ENCODE measurements at places on chromosomes 12 and 14.

GRCh38 chr14:49970474-49971147, 77.7 kb downstream of the ARF6 start:
- peaks cover 49% of the 10 kb centered on the region for H3K4me1 ChIP-seq
- H3K36me3 ChIP-seq = no peaks in the 10 kb centered on the region
- H3K4me3 ChIP-seq = no peak overlapping the region
- H3K27ac ChIP-seq = peak overlapping the region; percentile 96
- no peak for DNase-seq

GRCh38 chr12:106303202-106303820, 778 bp downstream of the TCP11L2 start:
- H3K4me1 ChIP-seq = peaks cover 4% of the 10 kb centered on the region
- H3K27ac ChIP-seq = peak overlapping the region; percentile 99
- no peaks in the 10 kb centered on the region for H3K27me3 ChIP-seq
- peak overlapping the region; percentile 91 for H3K4me3 ChIP-seq
- peak; percentile 58 for DNase-seq

GRCh38 chr12:46771268-46771827, 54.4 kb downstream of the SLC38A4 start:
- DNase-seq = no peak
- peak overlapping the region; percentile 65 for H3K27ac ChIP-seq
- no peak overlapping the region for H3K4me3 ChIP-seq
- H3K4me1 ChIP-seq = peaks cover 48% of the 10 kb centered on the region
- no peaks in the 10 kb centered on the region for H3K36me3 ChIP-seq

- peaks cover 1% of the 10 kb centered on the region for H3K4me1 ChIP-seq
- H3K27me3 ChIP-seq = peaks cover 4% of the 10 kb centered on the region
- DNase-seq = no peak
- no peak overlapping the region for H3K27ac ChIP-seq
- H3K4me3 ChIP-seq = no peak overlapping the region
Observed at GRCh38 chr12:126607867-126608266, 1542.6 kb downstream of the AACS start.

- no peak overlapping the region for H3K4me3 ChIP-seq
- DNase-seq = peak; percentile 14
- no peaks in the 10 kb centered on the region for H3K36me3 ChIP-seq
- H3K27me3 ChIP-seq = no peaks in the 10 kb centered on the region
Observed at GRCh38 chr12:40152783-40153383, 47.0 kb upstream of the SLC2A13 start.

DNA sequence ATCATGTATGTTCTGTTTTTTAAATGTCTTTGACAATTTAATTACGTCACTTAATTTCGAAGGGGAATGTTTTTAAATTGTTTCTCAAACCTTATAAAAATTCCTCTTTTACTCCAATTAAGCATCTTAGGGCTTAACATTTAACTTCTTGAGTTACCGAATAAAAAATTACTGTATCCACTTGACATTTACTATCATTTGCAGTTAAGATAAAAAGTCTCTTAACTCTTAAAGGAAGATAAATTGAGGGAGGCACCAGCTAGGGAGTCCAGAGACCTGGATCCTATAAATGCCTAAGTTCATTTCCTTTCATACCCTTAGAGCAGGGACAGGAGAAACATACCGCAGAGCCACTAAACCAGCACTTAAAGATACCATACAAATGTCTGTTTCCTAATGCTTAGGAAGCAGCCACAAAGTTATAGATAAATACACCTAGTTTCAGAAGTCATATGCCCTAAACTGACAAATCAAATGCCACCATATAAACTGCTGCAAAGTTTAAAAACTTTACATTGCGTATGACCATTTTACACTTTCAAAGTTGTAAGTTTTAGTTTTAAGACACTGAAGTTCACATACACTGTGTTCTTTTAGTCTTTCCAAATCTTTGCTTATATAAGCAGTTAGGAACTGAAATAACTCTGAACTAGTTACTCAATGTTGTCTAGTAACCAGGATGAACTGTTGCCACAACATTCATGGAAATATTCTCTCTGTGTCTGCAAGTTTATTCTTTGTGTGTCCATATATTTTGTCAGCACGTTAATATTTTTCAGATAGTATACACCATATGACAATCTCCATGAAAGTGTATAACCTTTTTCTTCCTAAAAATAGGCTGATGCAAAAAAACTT, 71.2 kb downstream of the GALNT4 start:
- peaks cover 30% of the 10 kb centered on the region for H3K4me1 ChIP-seq
- no peaks in the 10 kb centered on the region for H3K27me3 ChIP-seq
- peak overlapping the region; percentile 60 for H3K27ac ChIP-seq
- peaks cover 3% of the 10 kb centered on the region for H3K36me3 ChIP-seq

DNA sequence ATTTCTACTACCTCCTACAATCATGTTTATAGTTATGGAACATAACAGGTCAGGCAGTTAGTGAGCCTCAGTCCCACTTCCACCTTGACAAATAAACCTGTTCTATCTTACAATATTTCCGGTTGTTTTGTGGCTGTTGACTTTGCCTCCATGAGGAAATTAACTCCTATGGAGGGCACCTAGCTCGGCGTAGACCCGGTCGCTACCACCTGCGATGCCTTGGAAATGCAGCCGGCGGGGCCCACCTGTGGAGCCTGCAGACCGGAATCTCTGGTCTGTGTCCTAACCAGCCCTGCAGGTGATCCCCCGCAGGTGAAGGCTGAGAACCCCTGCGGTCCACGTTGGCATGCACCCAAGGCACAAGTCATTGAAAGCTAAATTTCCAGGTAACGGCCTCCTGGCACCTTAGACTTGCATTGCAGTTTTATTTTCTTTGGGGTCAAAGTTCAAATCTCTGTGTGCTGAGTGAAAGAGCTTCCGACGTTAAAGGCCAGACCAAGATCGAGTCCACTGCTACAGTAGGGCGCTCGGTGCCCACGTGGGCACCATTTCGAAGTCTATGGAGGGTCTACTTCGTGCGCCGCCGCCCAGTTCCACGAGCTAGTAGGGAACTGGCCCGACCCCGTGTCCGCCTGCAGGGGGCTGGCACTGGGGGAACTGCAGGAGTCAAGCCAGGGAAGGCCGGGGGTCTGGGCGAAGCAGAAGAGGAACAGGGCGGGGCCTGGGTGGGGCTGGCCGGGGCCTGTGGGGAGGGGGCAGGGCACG, 782 bp upstream of the PIWIL1 start:
- no peak for DNase-seq
- H3K4me3 ChIP-seq = no peak overlapping the region
- peaks cover 64% of the 10 kb centered on the region for H3K27me3 ChIP-seq
- no peaks in the 10 kb centered on the region for H3K4me1 ChIP-seq

DNA sequence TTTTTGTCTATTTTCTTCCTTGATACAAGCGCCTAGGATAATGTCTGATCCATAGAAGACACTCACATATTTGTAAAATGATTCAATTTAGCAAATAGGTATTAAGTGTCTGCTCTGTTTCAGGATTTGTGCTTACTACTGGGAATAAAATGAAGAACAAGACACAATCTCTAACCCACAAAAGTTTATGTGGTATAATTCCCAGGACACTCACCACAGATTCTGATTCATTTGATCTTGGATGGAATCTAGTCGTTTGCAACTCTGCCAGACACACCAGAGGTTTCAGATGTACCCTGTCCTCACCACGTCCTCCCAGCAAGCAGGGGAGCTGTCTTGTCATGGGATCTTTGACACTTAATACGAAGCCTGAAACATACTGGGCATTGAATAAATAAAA, 208.3 kb downstream of the LRIG3 start:
- H3K27me3 ChIP-seq = no peaks in the 10 kb centered on the region
- peaks cover 7% of the 10 kb centered on the region for H3K36me3 ChIP-seq
- no peak overlapping the region for H3K4me3 ChIP-seq
- DNase-seq = no peak

DNA sequence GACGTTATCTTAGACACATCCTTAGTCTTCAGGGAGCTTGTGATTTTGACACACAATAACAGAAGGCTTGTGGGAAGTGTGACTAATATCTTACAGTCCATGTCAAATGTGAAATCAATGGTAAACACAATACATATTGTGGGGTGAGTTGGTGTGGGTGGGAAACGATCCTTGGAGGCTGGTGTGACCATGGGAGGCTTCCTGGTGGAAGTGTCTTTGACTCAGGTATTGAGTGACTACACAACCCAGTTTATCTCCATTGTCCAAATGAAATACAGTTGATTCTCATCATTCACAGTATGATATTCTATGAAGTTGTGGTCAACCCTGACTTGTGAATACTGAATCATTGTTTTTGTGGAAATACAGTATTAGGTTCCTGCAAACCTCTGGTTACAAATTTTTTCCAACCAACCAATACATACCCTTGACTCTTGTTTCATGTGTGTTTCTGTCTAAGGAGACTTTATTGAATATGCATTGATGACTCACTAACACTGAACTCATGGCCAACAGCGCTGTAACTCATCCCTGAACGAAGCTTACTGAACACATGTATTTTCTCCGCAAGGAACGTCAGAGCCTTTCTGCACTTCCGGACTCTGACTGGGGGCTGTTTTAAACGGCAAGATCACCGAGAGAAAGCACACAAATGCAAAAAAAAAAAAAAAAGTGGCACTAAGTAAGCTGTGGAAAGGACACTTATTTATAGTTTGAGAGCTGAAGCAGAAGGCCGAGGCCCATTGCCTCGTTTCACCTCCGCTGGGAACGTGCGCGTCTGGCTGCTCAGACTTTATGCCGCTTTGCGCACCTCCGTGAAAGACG, 59.0 kb downstream of the CLMN start:
- H3K27me3 ChIP-seq = no peaks in the 10 kb centered on the region
- H3K36me3 ChIP-seq = no peaks in the 10 kb centered on the region
- H3K27ac ChIP-seq = no peak overlapping the region
- DNase-seq = no peak

- peak overlapping the region; percentile 100 for H3K27ac ChIP-seq
- no peak for DNase-seq
- H3K36me3 ChIP-seq = peaks cover 21% of the 10 kb centered on the region
- H3K27me3 ChIP-seq = no peaks in the 10 kb centered on the region
- H3K4me1 ChIP-seq = peaks cover 44% of the 10 kb centered on the region
- H3K4me3 ChIP-seq = no peak overlapping the region
Observed at GRCh38 chr12:6942331-6942665, 1.3 kb upstream of the RNU7-1 start.

All from progenitor cell of endocrine pancreas (in vitro differentiated cells).